ENCODE measurements at places on chromosomes 1 and 21.

GRCh38 chr1:221824025-221824424, 82.1 kb upstream of the DUSP10 start:
- DNase-seq, result no peak

GRCh38 chr1:186864296-186864695, 35.5 kb downstream of the PLA2G4A start:
- no peak for DNase-seq

GRCh38 chr1:97918961-97919360, 1.9 kb downstream of the DPYD start:
- DNase-seq, result no peak

DNA sequence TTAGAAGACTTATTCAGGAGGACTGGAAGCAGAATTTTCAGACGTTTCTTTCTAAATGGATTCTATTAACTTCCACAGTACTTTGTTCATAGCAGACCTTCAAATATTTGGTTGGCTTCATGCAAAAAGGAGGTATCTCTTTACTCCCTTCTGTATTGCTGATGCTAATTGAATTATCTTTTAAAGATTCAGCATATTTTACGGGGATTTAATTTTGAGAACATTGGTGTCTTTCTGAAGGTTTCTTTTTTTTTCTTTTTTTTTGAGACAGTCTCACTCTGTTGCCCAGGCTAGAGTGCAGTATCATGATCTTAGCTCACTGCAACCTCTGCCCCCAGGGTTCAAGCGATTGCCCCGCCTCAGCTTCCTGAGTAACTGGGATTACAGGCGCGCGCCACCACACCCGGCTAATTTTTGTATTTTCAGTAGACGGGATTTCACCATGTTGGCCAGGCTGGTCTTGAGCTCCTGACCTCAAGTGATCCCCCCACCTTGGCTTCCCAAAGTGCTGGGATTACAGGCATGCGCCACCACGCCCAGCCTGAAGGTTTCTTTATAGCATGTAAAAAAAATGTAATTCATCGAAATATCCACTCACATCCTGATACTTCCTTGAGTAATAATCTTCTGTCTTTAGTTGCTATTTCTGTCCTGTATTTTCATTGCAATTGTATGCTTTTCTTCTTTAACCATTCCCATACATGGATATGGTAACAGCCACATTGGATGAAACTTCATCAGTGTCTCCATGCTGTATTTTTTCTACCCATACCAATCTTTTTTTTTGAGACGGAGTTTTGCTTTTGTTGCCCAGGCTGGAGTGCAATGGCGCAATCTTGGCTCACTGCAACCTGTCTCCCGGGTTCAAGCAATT, 14.5 kb downstream of the CNST start:
- DNase-seq, result no peak

DNA sequence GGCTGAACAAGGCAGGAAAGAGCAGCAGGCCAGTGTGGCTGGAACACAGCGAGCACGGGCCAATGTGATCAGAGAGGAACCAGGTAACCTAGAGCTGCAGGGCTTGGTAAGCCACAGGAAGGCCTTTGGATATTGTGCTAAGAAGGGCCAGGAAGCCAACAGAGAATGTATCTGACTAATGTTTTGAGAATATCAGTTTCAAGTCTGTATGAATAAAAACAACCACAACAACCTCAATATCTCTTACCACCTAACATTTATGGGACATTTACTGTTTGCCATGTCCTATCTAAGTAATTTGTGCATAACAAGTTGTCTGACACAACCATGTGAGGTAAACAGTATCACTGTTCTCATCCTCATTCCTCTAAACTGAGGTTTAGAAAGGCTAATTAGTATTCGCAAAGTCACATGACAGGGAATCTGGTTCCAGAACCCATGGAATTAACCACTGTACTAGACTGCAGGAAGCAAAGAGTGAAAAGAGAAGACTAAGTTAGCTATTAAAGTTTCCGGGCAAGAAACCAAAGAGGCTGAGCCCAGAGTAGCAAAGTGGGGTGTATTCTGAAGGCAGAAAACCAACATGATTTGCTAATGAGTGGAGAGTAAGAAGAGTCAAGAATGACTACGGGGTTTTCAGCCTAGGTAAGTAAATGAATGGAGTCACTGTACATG, 38.9 kb downstream of the SPRTN start:
- no peak for DNase-seq

DNA sequence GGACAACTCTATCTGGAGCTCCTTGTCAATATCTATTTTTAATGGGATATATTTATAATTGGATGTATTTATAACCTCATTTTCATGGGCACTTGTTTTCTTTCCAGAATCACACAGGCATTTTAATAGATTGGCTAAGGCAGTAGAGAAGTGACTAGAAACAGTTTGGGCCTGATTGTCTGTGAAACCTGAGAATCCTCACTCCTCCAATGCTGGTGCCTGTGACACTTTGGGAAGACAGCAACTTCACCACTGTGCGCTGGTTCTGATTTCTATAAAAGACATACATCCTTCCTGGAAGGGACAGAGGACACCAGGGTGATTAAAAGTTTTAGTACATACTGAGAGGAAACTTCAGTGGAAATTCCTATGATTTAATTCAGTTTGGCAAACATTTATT, 39.6 kb upstream of the RXRG start:
- DNase-seq, result no peak

GRCh38 chr1:86156566-86157455, at the start of gene COL24A1:
COL24A1 (minus strand) TSS chr1:86156772; CDS start chr1:86156396, 376 bp downstream.
- DNase-seq, result no peak

GRCh38 chr1:178174539-178174938, 80.6 kb downstream of the RASAL2 start:
- no peak for DNase-seq

DNA sequence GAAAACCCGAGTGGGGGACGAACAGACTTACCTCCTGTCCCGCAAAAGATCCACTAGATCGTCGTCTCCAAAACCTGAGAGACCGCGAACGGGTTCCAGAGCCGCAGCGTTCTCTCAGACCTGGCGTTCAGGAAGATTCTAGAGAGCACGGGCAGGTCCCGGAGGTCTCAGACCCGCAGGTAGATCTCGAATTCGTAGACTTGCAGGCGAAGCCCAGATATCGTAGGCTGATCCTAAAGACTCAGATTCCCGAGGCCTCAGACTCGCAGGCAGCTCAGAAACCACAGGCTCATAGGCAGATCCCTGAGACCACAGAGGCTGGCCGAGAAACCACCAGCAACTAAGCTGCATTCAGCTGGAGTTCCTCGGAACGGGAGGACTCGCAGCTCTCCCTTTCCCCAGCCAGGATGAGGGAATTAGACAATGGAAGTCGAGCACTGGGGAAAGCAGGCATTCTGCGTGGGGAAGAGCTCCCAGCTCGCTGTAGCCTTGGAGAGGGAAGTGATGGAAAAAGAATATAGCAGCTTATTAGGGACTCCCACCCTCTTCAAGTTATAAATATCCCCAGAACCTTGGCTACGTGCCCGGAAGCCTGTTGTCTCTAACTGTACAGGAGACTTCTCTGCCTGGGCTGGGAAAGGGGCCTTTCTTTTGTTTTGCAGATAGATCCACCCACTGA, at the start of gene ZNF436:
Gene ZNF436, minus strand, starts transcription at position 502 of the 679 bp plus-strand sequence. CDS start 1,831 bp downstream, outside the sequence.
- no peak for DNase-seq

DNA sequence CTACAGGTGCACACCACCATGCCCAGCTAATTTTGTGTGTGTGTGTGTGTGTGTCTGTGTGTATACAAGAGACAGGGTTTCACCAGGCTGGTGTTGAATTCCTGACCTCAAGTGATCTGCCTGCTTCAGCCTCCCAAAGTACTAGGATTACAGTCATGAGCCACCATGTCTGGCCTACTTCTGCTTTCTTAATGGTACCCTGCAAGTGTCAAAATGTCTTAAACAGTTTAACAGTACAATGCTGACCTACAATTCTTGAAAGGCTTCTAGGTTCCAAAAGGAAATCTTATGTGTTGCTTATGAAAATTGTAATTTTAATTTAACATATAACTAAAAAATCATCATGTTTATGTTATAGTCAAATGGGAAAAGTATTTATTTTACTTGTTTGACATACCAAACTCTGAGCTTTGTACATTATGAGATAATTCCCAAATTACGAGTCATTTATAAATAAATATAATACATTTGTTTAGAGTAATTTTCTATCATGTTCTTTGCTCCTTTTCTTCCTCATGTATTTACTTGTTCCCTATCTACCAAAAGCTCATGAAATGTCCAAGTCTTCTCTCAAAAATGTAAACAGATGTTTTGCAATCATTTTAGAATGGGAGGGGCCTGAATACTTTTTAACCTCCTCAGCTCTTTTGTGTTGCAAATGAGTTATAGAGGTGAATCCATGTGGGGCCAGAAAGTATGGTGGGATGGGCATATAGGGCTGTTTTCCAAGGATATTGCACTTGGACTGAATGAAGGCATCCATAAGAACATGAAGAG, 8.4 kb upstream of the VCAM1 start:
- DNase-seq, result no peak

DNA sequence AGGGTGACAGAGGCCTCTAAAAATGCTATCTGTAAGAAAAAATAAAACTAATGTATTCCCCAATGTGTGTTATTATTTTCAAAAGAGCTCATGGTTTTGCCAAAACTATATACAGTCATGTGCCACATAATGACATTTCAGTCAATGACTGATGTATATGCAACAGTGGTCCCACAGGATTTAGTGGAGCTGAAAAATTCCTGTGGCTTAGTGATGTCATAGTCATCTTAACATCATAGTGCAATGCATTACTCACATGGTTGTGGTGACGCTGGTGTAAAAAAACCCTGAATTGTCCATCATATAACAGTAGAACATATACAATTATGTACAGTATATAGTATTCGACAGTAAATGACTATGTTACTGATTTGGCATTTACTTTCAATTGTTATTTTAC, 172.4 kb downstream of the CACNA1E start:
- DNase-seq, result no peak

GRCh38 chr1:26021647-26022403, at the start of gene EXTL1:
EXTL1 (plus strand) TSS chr1:26021775; CDS start chr1:26022647, 872 bp downstream.
- DNase-seq, result no peak

DNA sequence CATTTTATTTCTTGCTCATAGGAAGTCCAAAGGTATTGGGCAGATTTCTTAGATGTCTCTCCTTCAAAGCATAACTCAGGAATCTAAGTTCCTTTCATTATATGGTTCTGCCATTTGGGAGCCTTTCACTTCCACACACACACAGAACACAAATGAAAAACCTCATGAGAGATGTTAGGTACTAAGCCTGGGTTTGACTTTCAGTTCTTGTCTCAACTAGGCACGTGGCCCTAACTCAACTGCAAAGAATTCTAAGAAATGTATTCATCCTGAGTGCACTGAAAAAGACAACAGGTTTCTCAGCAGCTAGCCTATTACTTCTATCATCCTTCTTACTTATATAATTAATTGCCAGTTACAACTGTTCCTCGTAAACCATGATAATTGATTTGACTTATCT, 190.0 kb upstream of the SAMSN1 start:
- DNase-seq, result no peak

- DNase-seq, result no peak
Measured at GRCh38 chr1:214420833-214421232, 130.6 kb downstream of the PTPN14 start.
